ENCODE measurements at places on chromosomes 11 and 22.
A peak's percentile ranks its signal among the peaks of the same experiment; 100 is the strongest.

- no peak for DNase-seq
Measured at GRCh38 chr11:134504146-134504905, 92.3 kb upstream of the B3GAT1 start.

DNA sequence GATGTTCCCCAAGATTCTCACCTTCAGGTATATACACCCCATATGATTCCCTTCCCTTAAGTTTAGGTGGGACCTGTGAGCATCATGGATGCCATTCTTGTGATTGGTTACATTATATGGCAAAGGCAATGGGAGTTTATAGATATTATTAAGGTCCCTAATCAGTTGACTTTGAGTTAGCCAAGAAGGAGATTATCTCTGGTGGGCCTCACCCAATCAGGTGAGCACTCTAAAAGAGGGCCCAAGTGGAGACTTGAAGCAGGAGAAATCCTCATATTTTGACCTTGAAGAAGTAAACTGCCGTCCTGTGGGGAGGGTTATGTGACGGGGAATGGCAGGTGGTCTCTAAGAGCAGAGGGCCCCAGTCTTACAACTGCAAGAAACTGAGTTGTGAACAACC, 94.2 kb downstream of the HSD17B12 start:
- DNase-seq = no peak

GRCh38 chr22:22060200-22061084, 77.9 kb upstream of the TOP3B start:
- no peak for DNase-seq

GRCh38 chr22:44037519-44038375, 13.6 kb downstream of the PARVB start:
- DNase-seq = peak; percentile 66

- no peak for DNase-seq
Measured at GRCh38 chr11:114273890-114274635, 22.1 kb upstream of the NNMT start.

GRCh38 chr11:95011376-95011775, 13.7 kb upstream of the KDM4E start:
- no peak for DNase-seq

- no peak for DNase-seq
Measured at GRCh38 chr22:32823024-32823730, 21.7 kb downstream of the TIMP3 start.

DNA sequence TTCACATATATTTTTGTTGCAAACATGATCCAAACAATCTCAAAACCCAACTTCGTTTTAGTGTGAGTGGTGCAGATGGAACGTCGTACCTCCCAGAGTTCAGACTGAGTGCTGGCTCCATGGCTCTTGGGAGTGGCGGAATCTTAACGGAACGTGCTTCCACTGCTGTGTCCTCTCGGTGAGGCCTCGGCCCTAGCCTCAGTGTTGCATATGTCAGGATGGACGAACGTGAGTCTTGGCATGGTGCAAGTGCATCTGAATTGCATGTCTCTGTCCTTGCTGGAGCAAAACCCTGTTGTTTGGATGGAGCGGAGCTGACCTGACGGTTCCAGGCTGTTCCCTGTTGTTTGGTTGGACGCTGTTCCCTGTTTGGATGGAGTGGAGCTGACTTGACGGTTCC, 306.8 kb downstream of the TBC1D22A start:
- DNase-seq = no peak

DNA sequence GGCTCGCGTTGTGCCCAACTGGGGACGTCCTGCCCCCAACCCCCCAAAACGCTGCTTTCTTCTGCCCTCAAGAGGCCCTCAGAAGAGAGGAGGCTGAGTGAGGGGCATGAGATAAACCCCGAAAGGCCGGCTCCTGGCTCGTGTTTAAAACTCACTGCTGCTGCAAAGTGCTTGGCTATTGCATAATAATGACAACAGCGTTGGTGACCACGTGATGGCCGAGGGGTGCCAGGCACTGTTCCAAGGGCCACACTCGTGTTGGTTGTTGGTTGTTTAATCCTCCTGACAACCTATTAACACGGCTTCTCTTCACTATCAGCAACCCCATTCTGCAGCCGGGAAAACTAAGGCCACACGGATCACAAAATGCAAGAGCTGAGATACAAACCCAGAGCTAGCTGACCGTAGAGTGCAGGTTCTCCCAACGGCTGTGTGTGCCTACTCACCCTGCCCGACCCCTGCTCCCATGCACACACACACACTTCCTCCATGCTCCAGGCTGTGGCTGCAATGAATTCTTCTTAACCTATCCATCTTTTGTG, 51.0 kb downstream of the ANO1 start:
- no peak for DNase-seq

DNA sequence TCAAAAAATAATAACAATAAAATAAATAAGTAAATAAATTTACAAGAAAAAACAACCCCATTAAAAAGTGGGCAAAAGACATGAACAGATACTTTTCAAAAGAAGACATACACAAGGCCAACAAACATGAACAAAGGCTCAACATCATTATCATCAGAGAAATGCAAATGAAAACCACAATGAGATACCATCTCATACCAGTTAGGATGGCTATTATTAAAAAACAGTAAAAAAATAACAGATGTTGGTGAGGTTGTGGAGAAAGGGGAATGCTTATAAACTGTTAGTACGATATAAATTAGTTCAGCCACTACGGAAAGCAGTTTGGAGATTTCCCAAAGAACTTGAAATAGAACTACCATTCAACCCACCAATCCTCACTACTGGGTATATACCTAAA, 44.6 kb downstream of the PRCP start:
- no peak for DNase-seq

- no peak for DNase-seq
Measured at GRCh38 chr11:70506658-70506970, 108.3 kb downstream of the CTTN start.

DNA sequence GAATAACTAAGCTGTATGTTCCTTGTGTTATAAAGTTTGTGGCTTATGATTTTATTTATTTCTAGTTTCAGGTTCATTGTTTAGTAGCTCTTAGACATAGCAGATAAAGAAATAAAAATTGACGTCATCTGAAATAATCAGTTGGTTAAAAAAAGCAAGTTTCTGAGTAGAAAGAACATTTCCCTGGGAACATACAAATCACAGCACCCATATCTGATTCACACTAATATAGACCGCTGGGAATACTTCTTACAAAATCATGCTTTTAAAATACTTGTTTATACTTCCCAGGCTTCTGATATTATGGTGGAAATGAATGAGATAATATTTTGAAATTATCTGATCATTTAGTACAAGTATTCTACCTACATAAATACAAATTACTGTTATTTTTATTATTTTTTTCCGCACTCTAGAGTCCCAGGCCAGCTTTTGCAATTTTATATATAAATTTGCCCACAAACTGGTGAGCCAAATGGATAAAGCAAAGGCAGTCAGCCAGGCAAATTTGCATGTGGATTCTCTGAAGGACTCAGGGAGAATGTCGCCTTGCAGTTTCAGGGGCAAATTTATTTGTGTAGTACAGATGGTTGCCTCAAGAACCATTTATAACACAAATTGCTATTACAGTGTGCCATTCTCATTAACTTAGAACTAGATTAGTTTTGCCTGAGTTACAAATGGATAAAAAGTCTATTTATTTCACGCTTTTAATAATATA, 62.9 kb upstream of the SC5D start:
- DNase-seq = no peak

DNA sequence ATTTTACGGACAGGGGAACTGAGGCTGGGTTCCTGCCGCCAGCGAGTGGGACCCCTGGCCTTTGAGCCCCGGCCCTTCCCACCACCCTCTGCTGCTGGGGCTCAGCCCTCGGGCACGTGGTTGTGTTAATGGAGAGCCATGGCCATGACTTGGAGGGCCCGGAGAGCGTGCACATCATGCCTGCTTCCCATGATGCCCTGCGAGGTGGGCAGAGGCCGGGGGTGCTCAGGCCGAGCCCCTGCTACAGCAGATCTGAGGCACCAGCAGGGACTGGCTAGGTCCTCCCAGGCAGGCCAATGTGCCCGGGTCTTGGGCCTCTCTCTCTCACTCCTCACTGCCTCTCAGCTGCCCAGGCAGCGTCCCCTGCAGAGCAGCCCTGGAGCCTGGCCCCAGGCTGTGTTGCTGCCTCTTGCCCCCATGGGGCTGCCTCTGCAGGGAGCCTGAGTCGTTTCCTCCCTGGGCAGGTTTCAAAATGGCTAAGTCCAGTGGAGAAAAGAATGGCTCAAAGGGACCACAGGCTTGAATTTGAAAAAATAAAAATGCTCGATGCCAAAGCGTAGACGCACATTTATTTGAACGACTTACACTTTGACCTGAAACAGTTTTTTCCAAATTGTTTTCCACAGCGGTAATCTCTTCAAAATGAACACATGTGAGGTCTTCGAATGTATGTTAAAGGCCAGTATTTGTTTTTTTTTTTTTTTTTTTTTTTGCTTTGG, 72.6 kb upstream of the CLDN5 start:
- DNase-seq = no peak

Measured in AG09319 (cell line).